NCI-H524 (cell line): ENCODE measurements at places on chromosomes 11 and 22.

DNA sequence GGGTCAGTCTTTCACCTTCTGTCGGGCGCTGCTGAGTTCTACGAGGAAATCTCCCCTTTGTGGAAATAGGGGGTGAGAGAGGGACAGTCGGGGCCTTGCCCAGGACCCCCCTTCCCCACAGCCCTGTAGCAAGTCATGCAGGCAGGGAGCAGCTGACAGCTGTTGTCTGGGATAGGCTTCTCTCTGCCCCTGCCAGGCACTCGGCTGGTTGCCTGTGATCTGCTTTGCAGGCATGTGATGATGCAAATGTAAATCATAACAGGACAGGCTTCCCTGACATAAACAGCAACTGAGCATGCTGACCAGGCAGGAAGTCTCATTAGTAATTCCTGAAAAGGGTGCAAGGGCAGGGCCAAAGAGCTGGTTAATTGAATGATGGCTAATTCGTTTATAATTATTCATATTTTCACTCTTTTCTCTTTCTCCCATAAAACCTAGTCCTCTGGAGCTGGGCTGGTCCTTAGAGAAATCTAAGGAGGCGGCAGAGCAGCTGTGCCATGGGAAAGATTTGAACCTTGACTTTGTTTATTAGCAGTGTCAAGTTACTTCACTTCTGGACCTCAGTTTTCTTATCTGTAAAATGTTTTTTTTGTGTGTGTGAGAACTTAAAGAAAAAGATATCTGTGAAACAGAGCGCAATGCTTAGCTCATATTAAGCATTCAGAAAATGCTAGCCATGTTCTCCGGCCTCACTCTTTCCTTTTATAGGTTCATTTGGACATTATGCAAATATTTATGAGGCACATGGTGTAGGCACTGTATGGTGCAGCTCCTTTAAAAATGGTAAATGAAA lies 129.7 kb downstream of the LDLRAD3 start:
- DNase-seq: peak; percentile 14

DNA sequence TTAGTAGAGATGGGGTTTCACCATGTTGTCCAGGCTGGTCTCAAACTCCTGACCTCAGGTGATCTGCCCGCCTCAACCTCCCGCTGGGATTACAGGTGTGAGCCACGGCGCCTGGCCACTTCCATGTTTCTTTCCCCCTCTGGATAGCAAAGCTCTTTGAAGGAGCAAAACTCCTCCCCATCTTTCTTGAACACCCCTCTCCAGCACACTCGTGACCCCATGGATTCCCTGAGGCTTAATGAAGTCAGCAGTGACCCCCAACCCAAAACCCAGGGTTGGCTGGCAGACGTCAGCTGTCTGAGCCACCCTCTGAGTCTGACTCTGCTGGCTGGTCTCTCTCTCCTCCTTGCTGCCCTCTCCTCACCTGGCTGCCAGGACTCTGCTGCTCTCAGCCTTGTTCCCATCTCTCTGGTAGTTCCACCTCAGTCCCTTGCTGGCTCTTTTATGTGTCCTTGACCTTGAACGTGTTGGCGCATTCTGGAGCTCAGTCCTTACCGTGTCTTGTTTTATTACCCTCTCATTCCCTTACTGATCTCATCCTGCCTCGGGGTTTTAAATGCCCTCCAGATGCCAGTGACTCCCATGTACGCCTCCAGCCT lies 44.5 kb downstream of the PARVG start:
- DNase-seq: no peak

GRCh38 chr11:4441515-4441914 lies 7.6 kb upstream of the OR52K2 start:
- DNase-seq: no peak

DNA sequence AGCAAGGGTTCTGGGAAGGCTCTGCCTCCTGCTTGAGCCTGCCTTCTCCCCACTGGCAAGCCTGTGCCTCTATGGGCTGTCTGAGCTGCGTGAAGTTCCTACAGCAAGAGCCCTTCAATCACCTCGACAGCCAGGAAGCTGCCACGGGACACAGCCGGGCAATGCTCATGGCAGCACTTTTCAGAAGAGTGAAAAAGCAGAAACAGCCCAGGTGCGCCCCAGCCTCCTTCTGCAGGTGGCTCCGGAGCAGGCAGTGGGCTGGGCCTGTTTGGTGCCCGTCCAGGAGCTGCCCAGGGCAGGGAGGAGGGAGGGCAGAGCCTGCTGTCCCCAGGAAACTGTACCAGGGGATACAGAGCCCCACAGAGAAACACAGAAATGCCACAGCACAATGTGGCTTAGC lies 24.6 kb upstream of the COMT start:
- no peak for DNase-seq

DNA sequence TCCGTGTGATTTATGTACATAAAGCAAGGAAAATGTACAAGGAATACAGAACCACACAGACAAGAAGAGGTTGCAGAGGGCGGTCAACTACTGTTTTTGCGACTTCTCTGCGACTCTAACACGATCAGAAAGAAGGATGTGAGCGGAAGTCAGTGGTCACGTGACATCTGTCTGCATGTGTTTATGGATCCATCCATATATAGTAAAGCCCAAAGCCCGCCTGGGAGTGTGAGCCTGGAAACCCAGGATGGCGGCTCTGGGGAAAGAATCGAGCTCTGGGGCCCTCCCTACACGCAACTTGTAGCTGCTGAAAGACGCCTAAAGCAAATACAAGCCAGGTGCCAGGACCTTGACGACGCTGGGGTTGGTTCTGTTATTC lies 8.8 kb downstream of the OSBPL5 start:
- DNase-seq: no peak
